ENCODE measurements at places on chromosomes 7 and 10.

- DNase-seq, result peak; percentile 95
Measured at GRCh38 chr10:29804025-29804852, 169.5 kb upstream of the SVIL start.

DNA sequence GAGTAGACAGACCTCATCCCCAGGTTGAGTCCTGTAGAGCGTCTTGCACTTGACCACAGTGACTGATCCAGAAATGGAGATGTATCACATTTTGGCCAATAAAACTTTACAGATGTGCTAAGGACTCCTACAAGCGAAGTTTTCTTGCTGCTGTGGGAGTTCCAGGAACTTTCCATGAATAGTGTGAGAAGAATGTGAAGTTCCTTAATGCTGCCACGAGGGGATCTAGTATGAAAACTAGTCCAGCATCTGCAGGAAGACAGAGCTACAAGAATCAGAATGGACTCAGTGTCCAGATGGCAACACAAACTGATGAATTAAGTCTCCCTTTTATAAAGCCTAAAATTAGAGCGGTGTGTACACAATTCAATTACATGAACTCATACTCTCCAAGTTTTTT lies 14.8 kb upstream of the LSM8 start:
- DNase-seq, result no peak

GRCh38 chr10:78429984-78430383 lies 396.3 kb downstream of the RPS24 start:
- no peak for DNase-seq

GRCh38 chr10:48195803-48196202 lies 78.7 kb downstream of the FRMPD2 start:
- DNase-seq, result no peak

GRCh38 chr10:96325719-96326373 lies 21.6 kb downstream of the DNTT start:
- DNase-seq, result no peak

All from EL (cell line).